ENCODE measurements at places on chromosomes 7 and 10.

DNA sequence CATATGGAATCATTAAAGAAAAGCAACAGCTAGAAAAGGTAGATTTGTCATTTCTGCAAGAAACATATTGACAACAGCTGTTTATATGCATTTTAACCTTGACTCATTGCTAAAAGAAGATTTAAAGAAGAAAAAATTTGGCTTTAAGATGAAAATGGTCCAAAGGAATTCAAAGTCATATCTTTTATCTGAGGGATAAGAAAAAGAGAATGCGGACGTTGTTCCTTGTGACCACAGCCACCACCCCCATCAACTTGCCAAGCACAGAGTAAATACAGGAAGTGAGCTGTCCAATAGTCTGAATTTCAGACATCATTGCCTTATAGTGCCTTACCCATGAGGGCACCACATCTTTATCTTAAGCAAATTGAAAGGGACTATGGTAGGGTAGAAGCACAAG, 7.3 kb upstream of the CRPPA start:
- DNase-seq = no peak

DNA sequence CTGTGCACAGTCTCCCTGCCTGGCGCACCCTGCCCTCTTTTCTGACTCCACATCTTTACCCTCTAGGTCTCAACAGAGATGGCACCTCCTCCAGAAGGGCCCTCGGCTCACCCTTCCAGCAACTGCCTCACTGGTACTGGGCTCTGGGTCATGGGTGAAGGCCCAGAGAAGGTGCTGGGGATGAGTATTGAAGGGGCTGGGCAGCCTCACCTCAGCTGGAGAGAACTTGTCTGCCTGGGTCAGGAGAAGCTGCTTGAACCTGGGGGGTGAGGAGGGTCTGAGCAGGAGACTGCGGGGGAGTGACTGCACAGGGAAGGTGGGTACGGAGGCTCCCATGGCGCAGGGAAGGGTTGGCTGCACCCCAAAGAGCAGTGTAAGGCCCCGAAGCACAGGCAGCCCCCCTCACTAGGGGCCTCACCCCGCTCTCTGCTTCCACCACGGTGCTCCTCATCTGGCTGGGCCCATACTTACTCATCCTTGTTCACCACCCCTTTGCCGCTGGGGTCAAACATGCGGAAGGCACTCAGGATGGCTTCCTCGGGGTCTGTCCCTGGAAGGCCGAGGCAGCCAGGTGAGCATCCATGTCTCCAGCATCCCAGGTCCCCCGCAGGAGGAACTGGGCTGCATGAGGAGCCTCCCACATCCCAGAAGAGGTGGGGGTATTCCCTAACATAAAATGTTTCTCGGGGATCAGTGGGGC, 1.7 kb downstream of the MYL7 start:
- no peak for DNase-seq

DNA sequence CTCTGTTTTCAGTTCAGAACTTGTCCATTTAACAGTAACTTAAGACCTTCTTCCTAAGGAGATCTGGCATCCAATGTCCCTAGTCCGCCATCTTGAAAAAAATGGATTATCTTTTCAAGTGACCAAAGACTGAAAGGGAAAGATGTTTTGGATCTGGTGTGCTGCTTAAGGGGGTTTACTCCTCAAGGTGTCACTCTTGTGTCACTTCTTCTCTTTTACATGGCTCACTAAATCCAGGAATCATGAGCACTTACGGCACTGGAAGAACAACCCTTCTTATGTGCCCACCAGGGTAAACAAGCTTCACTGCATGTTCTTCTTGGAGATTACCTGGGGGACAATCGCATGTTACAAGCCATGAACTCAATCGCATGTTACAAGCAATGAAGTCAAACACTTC, 43.7 kb downstream of the ANXA8 start:
- DNase-seq = no peak

DNA sequence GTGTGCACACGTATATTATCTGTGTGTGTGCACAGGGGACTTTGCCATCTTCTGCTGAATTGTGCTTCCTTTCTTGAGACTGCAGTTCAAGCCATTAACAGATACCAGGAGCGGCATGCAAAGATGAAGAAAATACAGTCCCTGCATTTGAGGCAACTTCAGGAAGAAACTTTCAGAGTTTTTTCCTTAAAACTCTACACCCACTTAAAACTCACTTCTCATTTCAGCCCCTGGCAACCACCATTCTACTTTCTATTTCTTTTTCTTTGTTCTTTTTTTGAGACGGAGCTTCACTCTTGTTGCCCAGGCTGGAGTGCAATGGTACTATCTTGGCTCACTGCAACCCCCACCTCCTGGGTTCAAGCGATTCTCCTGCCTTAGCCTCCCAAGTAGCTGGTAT, 448.9 kb upstream of the ZMIZ1 start:
- no peak for DNase-seq

DNA sequence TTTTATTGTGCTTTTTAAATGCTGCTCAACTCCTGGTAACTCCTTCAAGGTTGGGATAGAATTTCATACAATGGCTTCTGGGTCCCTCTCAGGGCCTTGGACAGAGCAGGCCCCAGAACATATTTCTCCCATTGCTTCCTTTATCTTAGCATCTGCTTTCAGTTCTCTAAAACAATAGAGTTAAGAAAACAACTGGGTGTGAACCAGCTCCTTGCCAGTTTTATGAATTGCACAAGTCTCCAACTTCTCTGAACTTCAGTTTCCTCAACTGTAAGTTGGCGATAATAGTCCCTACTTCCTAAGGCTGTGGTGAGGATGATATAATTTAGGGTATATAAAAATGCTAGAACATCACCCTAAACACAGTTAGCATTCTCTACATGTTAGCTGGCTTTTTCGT, 77.0 kb upstream of the INHBA start:
- no peak for DNase-seq

DNA sequence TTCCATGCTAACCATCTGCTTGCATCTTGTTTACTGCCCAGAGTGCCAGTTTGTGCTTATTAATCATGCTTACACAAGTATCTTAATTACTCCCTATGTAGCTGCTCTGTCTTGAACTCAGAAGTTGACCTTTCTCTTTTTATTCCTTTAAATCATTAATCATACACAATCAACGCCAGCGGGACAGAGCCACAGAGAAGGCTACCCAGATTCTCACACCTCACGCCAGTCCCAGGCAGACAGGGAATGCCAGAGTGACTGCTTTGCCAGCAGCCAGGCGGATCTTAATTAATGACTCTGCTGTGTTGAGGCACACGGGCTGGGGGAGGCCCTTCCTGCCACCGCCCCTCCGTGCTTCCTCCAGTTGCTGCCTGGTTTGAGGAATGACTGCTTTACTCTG, 229.4 kb downstream of the LRMDA start:
- no peak for DNase-seq

GRCh38 chr7:8228766-8229674, 32.9 kb downstream of the ICA1 start:
- no peak for DNase-seq
